Omental fat pad (tissue), 4 donors: ENCODE measurements at places on chromosomes 12 and 14.

- DNase-seq = no peak
These were observed 598 bp downstream of the UBE2N start for GRCh38 chr12:93441081-93441616.

- no peak for DNase-seq
These were observed 164.8 kb downstream of the DERA start for GRCh38 chr12:16075887-16076286.

- no peak for DNase-seq
These were observed 219.2 kb downstream of the PDZRN4 start for GRCh38 chr12:41407232-41407799.

DNA sequence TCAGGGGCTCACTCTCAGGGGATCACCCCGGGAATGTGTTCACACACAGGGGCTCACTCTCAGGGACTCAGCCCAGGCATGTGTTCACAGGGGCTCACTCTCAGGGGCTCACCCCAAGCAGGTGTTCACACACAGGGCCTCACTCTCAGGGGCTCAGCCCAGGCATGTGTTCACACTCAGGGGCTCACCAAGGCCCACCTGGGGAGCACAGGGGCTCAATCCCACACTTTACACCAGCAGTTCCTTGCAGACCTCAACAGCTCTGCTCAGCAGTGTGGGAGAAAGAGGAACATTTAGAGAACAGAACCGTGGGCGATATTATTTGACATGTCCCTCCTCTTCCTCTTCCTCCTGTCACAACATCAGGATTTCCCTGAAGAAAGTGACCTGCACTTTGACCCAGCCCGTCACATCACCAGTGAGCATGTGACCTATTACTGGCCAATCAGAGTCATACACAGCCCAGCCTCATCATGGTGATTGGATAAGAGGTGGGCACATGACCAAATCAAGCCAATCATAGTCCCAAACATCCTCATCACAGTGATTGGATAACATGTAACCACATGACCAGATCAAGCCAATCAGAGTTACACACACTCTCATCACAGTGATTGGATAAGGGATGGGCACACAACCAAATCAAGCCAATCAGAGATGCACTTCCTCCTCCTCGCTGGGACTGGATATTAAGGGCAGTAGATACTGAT is 359.4 kb upstream of the SFSWAP start:
- DNase-seq = no peak

- no peak for DNase-seq
These were observed 3.3 kb upstream of the RASAL1 start for GRCh38 chr12:113138826-113139225.

DNA sequence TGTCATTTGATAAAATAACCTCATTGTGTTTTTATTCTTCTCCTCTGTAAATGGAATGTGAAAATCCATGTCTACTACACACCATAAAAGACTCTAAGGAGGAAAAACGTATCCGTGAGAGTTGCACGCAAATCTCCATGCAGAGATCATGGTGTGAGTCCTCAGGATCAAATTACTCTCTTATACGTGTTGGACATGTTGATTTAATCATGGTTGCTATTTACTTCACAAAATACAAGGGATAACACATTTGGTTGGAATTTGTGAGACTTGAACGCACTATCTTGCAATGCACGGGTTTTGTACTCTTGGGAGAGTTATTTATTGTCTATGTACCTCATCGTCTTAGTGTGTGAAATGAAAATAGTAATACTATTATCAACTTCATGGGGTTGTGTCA is 128.0 kb upstream of the RASSF8 start:
- DNase-seq = no peak

DNA sequence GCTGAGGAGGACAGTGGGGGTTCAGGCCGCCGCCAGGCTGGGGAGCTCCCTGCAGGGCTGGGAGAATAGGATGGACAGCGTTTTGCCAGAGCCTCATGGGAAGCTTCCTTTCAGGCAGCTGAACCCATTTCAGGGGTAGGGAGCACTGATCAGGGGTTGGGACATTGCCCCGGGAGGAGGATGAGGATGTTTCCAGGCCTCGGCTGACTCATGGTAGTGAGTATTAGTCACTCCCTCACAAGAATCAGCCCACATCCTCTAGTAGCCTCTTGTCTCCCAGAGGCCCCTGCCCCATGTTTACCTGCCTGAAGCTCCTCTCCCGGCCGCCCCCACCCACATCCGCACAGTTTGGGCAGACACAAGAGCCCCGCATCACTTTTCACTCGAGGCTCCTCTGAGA is 89.8 kb downstream of the ZFP36L1 start:
- no peak for DNase-seq

DNA sequence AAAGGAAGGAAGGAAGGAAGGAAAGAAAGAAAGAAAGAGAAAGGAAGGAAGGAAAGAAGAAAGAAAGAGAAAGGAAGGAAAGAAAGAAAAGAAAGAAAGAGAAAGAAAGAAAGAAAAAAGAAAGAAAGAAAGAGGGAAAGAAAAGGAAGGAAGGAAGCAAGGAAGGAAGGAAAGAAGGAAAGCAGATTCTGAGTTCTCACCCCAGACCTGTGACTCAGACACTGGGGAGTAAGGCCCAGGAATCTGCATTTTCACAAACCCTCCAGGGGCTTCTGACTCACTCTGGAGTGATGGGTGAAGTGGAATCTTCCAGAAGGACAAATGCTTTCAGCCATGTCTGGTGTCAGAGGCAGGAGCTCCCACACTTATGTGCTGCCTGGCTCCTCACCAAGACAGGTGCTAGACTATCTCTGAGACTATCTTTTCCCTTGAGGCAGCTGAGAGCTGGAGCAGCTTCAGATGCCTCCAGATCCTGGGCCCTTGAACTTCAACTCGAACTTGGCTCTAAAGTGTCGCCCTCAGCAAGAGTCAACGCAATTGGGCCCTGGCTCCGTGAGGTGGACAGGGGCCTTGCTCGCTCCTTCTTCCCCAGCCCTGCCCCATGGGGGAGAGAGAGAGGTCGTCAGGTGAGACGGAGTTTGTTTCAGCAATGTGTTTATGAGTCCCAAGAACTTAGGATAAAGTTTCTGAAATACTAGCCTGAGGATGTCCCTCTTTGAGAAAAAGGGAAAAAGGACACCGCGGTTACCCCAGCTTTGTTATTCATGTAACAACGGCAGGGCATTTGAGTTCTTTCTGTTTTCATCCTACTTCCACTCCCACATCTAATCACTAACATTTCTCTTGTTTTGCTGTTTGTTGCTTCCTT is 19.8 kb upstream of the SCARB1 start:
- DNase-seq = no peak

- DNase-seq = no peak
These were observed 212.4 kb upstream of the FLRT2 start for GRCh38 chr14:85317491-85318021.

DNA sequence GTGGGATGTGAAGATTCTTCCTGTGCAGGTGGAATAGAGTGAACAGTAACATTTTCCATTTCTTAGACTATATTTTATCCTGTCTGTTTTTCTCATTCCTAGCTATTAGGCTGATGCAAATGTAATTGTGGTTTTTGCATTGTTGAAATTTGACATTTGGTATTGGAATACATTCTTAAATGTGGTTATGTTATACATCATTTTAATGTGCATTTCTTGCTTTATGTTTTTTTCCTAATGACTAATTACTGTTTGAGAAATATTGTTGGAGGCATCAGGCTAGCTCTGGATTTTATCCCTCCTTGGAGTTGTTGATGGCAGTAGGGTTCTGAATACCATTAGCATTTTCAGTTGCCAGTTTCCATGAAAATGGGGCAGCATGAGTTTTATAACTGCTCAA is 75.9 kb upstream of the GNG2 start:
- DNase-seq = no peak

- no peak for DNase-seq
These were observed 74.8 kb downstream of the C14orf132 start for GRCh38 chr14:96114002-96114401.

GRCh38 chr12:53205747-53206419 is 1.2 kb downstream of the ITGB7 start:
- no peak for DNase-seq

DNA sequence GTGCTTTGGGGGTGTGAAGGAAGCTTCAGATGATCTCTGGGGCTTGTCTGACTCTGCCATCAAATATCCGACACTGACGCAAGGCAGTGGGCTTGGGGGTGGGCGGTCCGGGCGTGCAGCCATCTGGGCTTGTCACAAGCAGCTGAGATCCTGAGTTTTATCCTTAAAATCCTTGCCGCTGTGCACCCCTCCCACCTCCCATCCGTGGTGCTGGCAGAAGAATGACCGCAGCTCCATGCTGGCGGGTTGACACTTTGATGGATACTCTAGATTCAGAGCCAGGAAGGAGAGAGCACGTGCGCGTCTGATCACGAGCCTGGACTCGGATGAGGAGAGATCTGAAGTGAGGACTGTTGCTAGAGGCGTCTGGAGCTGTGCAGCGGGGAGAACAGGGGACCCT is 3.0 kb downstream of the ZFYVE21 start:
- DNase-seq = no peak

GRCh38 chr12:578748-579419 is 84.4 kb downstream of the NINJ2 start:
- DNase-seq = no peak

GRCh38 chr12:28540324-28540714 is 350.1 kb downstream of the CCDC91 start:
- DNase-seq = no peak

GRCh38 chr14:76957224-76957891 is 71.2 kb downstream of the IRF2BPL start:
- no peak for DNase-seq

GRCh38 chr12:119686355-119686754 is 18.4 kb downstream of the PRKAB1 start:
- DNase-seq = no peak

DNA sequence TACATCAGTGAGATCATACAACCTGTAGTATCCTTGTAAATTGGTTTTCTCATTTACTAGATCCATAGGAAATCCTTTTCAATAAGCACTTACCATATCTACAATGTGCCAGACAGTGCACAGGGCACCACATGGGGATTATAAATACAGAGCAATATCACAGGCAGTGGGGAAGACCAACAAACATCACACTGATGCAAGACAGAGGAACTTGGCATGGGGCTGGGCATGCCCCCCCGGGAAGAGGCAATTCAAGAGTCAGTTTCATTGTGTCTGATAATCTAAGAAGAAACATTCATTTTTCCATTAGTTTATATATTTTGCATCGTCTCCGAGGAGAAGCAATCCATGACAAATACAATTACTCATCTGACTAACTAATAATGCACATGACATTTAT is 16.2 kb downstream of the NT5DC3 start:
- DNase-seq = no peak
